ENCODE measurements at places on chromosomes 6 and 20.

DNA sequence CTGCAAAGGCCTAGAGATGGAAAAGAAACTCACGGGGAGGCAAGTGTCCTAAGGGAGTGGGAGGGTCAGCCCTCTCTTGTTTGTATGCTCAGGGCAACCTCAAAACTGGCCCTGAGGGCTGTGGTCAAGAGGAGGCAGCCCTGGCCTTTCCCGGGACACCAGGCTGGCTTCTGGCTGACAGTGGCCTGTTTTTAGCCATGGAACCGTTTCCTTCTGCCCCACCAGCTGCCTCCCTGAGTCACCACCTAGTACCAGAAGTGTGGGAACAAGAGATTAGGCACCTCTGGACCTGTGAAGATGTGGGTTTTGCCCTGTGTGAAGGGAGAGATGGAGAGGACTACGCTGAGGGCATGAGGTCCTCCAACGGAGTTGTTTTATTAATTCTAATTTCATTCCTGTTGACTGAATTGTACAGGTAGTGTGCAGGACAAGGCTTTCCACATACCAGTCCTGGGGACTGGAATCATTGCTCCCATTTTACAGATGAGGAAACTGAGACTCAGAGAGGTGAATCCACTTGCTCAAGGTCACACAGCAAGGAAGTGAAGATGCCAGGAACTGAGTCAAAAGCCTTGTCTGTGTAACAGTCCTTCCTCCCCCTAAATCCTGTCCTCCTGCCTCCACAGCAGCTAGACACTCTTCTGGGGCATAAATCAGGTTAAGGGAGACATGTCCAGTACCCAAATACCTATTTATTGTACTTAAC lies 5.5 kb downstream of the FOXS1 start:
- DNase-seq: no peak

DNA sequence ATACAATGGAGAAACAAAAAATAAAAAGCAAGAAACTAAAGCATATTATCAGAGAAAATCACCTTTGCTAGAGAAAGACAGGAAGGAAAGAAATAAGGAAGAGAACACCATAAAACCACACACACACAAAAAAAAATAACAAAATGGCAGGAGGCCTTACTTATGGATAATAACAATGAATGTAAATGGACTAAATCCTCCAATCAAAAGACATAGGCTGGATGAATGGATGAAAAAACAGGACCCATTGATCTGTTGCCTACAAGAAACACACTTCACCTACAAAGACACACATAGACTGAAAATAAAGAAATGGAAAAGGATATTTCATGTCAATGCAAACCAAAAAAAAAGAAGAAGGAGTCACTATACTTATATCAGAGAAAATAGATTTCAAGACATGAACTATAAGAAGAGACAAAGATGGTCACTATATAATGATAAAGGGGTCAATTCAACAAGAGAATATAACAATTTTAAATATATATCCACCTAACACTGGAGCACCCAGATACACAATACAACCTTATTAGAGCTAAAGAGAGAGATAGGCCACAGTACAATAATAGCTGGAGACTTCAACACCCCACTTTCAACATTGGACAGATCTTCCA lies 693.6 kb downstream of the HACE1 start:
- no peak for DNase-seq

GRCh38 chr20:58886546-58886945 lies 34.0 kb downstream of the GNAS start:
- no peak for DNase-seq

- no peak for DNase-seq
Observed at GRCh38 chr20:57503035-57503658, 21.8 kb downstream of the CTCFL start.
